ENCODE measurements at places on chromosomes 13 and 19.

GRCh38 chr19:20162821-20163220 lies 4.2 kb upstream of the ZNF486 start:
- peak; percentile 45 for DNase-seq

GRCh38 chr19:5961969-5962945 lies 15.7 kb downstream of the RANBP3 start:
- peak; percentile 84 for DNase-seq

DNA sequence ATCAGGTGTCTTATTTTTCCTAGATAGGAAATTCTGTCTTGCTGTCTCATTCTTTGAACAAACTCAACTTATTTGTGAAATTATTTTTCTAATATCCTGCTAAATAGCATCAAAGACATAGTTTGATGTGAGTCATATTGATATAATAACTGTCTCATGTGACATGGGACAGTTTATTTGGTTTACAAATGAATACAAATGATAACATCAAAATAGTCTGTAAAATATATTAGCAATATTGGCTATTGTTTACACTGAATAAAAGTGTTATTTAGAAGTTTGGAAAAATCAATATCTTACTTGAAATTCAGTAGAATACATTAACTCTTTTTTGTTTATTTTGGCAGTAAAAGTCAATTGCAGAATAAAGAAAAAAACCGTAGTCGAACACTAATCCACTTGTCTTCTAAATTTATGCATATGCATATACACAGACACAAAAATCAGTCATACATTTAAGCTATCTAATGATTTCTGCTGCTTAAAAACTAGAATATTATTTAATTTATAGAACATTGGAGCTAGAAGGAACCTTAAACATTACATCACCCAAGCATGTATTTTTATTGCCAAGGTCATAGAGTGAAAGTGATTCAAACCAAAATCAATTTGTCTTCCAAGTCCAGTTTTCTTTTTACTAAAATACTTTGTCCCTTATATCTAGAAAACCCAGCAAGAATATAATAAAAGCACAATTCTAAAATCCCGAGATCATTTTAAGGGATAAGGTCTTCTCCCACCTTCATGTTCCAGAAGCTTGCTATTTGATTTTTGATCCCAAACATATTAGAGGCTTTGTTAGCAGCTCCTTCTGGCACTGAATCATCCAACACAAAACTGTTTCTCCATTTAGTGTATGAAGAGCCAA lies 776.5 kb upstream of the SLITRK1 start:
- no peak for DNase-seq

GRCh38 chr19:5632241-5632612 lies 9.3 kb downstream of the SAFB start:
- no peak for DNase-seq

DNA sequence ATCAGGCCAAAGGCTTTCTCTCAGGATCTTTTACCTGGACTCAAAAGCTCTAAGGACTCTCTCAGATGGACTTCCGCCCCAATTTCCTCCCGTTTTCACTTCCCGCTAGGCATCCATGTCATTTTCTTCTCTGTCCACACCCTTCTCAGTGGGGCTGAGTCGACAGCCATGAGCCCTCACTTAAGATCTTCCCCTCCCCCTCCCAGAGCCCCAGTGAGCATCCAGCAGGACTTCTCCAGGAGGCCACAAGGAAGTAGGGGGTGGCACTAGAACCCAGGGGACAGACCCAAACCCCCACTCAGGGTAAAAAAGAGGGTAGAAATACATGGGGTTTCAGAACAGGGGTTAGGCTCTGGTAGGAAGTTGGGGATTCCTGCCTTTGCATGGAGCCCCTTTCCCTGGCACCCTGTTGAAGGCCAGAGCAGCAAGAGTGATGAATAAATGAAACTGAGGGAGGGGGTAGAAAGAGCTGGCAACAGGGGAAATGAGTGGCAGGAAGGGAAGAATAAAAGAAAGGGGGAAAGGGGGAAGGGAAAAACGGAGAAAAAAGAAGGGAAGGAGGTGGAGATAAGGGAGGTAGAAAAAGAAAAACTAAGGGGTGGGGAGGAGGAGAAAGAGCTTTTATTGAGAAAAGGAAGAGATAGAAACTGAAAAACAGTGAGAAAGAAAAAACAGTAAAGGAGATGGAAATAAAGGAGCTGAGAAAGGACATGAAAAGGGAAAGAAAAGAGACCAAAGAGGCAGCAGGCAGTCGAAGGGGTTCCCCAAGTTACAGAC lies 42.3 kb downstream of the DEDD2 start:
- DNase-seq, result no peak

- DNase-seq, result no peak
Observed at GRCh38 chr19:30092721-30093569, 150.9 kb downstream of the URI1 start.

DNA sequence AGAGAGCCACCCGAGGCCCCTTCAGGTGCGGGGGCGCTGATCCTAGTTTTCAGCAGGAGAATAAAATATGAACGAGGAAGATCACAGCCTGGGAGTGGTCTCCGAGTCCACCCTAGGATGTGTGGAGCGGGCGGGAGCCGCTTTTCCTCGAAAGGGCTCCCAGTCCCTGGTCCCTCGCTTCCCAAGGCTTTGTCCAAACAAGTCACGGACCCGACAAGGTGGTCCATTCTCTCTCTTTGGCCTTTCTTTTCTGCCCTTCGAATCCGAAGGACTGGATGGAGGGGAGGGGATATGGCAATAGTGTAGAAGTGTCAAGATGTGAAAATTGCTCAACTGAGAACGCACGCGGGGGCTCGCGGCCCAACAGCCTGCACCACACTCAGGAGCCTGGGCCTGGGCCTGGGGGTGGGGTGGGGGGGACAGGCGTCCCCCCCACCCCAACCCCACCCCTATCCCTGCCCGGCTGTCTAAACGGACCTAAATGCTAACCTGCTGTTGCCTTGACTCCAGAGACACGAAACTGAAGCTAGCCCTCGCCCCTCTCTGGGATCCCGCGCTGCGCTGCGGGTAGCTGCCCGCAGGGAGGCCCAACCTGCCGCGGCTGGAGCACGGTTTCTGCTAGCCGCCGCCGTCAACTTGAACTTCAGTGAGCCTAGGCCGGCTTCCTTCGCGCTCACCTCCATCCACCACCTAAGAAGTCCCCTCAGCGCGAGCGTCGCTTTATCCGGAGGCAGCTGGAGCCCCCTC lies 7.1 kb downstream of the ZIC2 start:
- no peak for DNase-seq

GRCh38 chr13:51619614-51620013 lies 35.4 kb downstream of the WDFY2 start:
- no peak for DNase-seq

DNA sequence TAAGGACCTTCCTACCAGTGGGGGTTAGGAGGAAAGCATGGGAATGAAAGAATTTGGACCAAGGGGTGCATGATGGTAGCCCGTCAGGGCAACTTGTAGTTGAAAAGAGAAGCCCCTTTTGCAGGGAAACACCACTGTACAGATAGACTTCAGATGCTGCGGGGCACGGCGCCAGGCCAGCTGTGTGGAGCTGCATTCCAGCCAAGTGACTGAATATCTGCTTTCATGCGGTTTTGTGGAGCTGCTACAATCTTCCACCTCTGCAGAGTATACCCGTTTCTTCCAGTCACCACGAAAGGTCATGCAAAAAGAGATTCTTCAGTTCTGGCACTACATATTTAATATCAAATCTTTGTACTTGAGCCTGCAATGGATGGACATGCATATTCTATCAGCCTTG lies 104.7 kb downstream of the RGCC start:
- no peak for DNase-seq

- no peak for DNase-seq
Observed at GRCh38 chr19:8163759-8164158, 14.4 kb upstream of the FBN3 start.

DNA sequence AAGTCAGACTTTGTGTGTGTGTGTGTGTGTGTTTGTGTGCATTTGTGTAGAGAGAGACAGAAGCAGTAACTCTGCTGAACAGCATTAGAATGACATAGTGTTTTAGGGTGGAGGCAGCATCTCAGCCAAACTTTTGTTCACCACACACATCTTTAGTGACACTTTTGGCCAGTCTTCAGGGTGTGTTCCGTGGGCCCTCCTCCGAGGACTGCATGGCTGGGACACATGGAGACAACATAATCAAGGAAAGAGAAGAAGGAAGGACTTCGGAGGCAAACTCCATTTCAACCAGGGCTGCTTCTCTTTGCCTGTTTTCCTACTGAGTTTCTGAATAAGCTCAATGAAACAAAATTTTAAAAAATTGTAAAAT lies 205.1 kb downstream of the LHFPL6 start:
- DNase-seq, result no peak

GRCh38 chr19:20154636-20155035 lies 12.4 kb upstream of the ZNF486 start:
- DNase-seq, result no peak

Measured in CD4-positive, alpha-beta T cell treated with Interleukin-15 for 1 hour (primary cell).